NCI-H1417 (cell line): ENCODE measurements at places on chromosomes 13 and 19.
A peak's percentile ranks its signal among the peaks of the same experiment; 100 is the strongest.

- DNase-seq = no peak
These were observed 134.0 kb downstream of the KCNRG start for GRCh38 chr13:50149214-50149613.

GRCh38 chr13:37274569-37275497 is 169.4 kb upstream of the CSNK1A1L start:
- no peak for DNase-seq

- DNase-seq = no peak
These were observed 70.7 kb downstream of the EPS15L1 start for GRCh38 chr19:16400911-16401591.

- no peak for DNase-seq
These were observed 111.5 kb upstream of the DIAPH3 start for GRCh38 chr13:60275208-60275607.

- DNase-seq = no peak
These were observed 18.1 kb downstream of the SLC7A1 start for GRCh38 chr13:29577136-29578051.

GRCh38 chr13:80132741-80133601 is 208.0 kb downstream of the SPRY2 start:
- peak; percentile 29 for DNase-seq
